ENCODE measurements at places on chromosomes 13 and 19. TPM values are rescaled to one million over a fixed set of nuclear protein-coding genes. Genes with fewer than 3 reads are reported as not detected.

The PABPC3 gene
- total RNA-seq = 0.14 TPM

The PCDH20 gene
- 0.17 TPM for total RNA-seq

The AP1M1 gene
- total RNA-seq = 108 TPM

The DIRAS1 gene
- total RNA-seq = 0.23 TPM

The PSG11 gene
- not detected for total RNA-seq

The PRRG2 gene
- 6.1 TPM for total RNA-seq

The KLK7 gene
- total RNA-seq = not detected

The RDH8 gene
- total RNA-seq = not detected

The MADCAM1 gene
- 0.34 TPM for total RNA-seq

The ERICH6B gene
- total RNA-seq = not detected

The SYCN gene
- total RNA-seq = not detected

The CDC42EP5 gene
- 136 TPM for total RNA-seq

The CCDC8 gene
- 0.56 TPM for total RNA-seq

The FOXA3 gene
- total RNA-seq = 0.14 TPM

The NLRP4 gene
- total RNA-seq = not detected

The CABP5 gene
- total RNA-seq = not detected

The ATP8B3 gene
- 1.2 TPM for total RNA-seq

The OPA3 gene
- 5.1 TPM for total RNA-seq
